Stimulated activated naive CD4-positive, alpha-beta T cell treated with Interleukin-2 at 50 U/mL for 16 hours (primary cell): ENCODE measurements at places on chromosomes 4 and X.
A peak's percentile ranks its signal among the peaks of the same experiment; 100 is the strongest.

DNA sequence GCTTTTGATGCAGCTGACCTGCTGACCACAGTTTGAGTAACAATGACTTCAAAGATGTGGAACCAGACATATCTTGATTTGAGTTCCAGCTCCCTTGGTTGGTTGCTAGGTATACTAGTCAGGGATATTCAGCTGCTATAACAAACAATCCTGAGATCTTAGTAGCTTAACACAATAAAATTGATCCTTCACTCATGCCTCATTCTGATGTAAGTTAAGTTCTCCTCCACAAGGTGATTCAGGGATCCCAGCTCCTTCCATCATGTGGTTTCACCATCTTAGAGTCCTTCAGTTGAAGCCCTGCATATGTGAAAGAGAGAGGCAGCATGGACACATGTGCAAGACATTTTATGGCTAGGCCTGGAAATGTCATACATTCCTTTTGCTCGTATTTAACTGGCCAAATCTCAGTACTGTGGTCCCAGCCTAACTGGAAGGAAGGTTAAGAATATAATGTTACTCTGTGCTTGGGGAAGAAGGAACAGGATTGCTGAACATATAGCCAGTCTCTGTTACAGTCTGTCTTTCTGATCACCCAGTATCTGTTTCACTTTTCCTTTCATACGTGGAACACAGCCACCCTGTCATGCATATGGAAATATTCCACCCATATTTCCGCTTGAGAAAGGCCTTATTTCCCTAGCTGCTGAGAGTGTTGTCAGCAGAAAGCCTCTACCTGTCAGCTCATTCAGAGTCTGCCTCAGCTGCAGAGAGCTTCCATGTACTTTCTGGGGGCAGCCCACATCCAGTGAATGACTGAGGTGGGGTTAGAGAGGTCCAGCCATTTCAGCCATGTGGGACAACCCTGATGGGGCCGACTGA lies 7.1 kb downstream of the SMIM9 start:
- no peak for DNase-seq

DNA sequence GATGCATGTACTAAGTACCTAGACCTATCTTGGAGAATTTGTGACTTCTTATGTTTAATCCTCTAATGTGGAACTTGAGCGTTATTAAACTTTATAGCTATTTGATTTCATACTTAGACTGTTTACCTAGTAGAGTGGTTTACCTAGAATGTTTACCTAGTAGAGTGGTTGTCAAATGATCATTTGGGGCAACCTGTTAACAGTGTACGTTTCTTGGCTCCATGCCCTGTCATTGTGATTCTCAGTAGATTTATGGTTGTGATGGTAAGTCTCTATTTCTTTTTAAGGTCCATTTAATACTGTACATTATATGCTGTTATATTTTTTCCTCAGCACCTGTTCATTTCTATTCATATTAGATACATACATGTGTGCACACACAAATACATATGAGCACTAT lies 233.0 kb upstream of the MAD2L1 start:
- DNase-seq, result no peak

GRCh38 chrX:72498782-72499181 lies 73.9 kb downstream of the HDAC8 start:
- DNase-seq, result no peak

DNA sequence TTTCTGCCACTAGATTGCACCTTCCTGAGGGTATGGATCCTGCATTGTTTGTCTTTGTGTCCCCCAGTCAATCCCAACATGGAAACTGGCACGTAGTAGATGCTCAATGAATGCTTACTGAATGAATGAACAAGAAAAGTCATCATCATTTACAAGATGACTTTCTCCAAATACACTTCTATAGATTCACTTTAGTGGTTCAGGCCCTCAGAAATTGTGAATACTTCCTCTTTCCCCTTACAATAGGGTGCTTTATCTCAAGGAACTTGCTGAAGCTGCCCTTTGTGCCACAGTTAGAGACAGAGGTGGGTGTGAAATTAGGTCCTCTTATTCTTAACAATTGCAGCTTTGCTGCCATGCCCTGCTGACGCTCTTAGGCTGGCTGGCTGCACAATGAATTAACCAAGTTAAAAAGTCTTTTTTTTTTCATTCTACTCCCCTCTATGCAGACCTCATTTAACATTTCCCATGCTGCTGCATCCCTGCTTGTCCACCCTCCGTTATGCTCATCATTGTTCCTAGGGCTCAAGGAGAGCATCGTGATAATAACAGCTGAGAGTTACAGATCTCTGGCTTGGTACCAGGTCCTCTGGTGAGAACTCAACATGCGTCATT lies 108.0 kb upstream of the ZNF518B start:
- DNase-seq, result no peak

- DNase-seq, result no peak
These were observed 38.4 kb upstream of the ARSD start for GRCh38 chrX:2967584-2967983.

DNA sequence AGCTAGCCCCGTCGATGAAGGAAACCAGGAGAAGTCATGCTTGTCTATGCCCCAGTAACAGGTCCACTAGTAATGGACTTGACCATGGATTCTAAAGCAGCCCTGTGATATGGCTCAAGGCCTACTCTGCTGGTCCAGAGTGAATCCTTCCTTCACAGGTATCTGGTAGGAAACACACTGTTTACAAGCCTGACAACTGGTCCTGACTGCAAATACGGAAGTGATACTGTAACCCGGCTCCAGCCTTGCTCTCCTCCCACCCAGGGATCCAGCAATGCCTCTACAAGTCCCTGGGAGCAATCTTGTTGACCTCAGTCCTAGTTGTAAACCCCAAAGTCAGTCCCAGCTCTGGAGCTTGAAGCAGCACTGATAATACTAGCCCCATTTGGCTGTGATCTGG lies 239.2 kb upstream of the GRID2 start:
- no peak for DNase-seq

DNA sequence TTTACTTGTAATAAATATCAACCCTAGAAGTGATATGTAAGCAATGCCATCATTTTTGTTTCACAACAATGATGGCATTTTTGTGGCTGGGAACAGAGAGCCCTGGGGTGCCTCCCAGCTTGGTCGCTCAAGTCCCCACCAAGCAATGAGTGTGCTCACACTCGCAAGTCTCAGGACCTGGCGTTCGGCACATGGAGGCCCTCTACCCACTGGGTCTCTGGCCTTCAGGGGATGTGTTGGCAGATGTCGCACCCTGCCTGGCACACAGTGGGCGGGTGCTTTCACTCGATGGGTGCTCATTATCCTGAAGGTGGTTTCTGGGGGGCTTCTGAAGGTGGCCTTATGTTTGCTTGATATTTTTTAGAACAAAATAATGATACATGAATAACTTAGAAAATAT lies 74.7 kb upstream of the STS start:
- no peak for DNase-seq

GRCh38 chr4:41006141-41006540 lies 208.2 kb downstream of the APBB2 start:
- no peak for DNase-seq

DNA sequence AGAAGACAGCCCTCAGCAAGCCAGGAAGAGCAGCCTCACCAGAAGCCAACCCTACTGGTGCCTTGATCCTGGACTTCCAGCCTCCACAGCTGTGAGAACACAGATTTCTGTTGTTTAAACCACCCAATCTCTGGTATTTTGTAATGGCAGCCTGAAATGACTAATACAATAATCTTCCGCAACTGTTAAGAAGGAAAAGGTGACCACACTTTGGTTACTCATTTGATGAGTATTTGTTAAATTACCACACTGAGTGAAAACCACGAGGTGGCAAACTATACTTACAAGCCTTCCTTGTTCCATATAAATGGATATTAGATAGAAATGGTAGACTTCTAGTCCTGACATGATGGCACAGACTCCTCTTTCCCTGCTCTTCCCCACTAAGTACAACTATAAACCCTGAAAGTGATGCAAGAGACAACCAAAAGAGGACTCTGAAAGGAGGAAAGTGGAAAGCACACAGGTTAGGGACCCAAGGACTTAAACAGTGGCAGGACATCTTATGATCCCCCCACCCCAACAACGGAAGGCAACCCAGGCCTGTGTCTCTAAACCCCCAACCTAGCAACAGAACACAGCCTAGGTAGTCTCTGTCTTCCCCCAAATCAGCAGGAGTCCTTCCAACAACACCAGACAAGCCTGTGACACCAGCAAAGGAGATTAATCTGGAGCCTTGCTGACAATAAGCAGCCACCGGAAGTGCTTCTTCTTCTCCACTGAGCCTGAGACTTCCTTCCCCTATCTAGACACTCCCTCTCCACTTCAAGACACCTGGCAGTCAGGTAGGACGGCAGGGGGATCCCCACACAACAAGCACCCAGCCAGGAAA lies 12.3 kb downstream of the ZNF182 start:
- no peak for DNase-seq

DNA sequence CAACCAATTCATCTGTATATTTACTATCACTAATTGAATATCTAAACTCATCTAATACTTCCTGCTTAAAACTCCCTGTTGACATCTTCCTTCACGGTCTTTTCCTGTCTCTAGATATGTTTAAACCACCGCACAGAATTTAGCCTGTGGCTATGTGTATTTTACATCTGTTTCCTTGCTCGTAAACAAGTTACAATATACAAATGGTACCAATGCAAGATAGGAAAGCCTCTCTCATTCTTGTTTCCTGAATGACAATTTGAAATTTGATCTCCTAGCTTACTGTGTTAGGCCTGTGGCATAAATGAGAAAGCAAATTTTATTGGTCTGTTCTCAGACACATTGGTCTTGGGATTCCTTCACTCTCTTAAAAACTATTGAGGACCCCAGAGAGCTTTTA lies 89.7 kb upstream of the PCDH7 start:
- no peak for DNase-seq

DNA sequence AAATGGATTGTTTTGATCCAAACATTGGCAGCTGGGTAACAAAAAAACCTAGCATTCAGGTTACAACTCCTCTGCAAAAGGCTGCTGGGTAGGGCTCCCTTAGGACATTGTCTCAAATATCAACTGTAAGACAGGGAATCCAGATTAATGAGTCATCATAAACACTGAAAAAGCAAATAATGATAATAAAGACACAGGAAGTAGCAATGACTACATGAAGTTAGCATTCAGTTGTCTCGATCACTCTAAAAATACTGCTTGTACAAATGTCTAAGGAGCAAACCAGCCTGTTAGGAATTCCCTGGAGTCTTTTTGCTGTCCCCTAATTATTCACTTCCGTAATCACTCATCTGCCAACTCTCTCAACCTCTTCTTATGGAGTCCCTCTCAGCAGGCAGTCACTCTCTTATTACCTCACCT lies 259.2 kb downstream of the GPC3 start:
- DNase-seq, result no peak

- DNase-seq, result no peak
These were observed 43.1 kb upstream of the FGF2 start for GRCh38 chr4:122783301-122784215.

GRCh38 chr4:114598191-114599121 lies at the start of gene UGT8:
UGT8 (plus strand) TSS chr4:114598807; CDS start chr4:114622881, 24,074 bp downstream.
- peak; percentile 5 for DNase-seq

GRCh38 chrX:154408659-154409221 lies 314 bp downstream of the DNASE1L1 start:
- DNase-seq, result no peak

DNA sequence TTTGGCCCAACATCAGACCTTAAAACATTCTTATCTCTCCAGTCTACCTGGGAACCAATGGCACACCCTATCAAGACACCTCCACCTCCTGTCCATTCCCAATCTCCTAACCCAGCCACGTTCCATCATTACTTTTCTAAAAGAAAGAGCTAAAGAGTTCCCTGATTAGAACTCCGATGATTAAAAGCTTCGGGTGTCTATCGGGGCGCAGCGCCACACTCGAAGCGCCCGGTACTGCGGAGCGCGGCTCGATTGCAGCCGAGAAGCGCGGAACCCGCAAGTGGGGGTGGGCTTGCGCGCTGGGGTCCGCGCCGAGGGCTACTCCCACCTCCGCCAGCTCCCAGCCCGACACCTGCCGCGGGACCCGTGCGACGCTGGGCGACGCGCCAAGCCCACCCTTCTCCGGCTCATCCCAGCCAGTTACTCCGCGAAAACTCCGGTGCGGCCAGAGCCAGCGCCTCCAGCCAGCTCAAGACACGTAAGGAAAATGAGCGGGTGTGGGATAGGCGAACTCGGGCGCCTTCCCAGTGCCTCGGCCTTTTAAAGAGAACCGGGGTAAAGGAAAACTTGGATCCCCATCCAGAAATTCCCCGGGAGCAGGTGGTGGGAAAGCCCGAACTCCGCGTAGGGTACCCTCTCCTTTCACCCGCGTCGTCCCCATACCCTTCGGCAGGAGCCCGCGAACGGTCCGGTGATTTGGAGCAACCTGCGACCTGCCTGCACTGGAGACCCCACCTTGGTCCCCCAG lies 593 bp downstream of the NPY1R start:
- DNase-seq, result no peak

DNA sequence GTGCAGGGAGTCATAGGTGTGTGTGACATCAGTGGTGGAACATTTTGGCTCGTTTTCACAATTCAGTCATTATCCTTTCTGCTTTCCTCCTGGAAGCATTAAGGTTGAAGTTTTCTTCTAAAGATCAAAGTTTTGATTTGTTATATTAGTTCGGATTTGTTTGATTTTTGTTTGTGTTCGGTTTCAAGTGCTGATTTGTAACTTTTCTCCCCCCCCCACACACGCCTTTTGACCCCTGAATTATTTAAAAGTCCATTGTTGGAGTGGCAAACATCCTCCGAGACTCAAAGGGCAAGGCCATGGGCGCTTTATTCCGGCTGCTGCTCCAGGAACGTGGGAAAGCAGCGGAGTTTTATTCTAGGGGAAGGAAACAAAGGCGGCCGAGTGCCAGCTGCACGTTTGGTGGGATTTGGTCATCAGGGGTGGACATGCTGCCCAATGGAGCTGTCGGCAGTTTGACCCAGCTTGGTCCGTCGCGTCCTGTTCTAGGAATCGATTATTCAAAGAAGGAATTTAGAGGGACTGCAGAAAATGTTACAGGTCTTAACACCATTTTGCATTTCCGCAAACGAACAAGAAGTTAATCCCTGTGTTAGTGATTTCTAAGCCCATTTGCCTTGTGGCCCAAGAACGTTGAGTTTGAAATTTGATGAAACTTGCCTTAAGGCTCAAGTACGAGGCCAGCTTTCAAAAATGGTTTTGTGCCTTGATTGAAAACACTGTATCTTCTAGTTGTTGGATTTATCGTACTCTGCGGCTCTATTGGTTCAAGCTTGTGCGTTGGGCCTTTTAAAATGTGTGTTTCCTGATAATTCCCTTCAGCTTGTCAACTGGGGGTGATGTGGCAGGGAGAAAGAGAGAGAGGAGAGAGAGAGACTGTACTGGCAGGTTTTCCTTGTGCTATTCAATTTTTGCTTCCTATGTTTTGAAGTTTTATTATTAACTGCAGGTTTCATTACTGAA lies 565 bp upstream of the ZNF41 start:
- DNase-seq, result no peak

- no peak for DNase-seq
These were observed 8.0 kb downstream of the HERC3 start for GRCh38 chr4:88600176-88600838.

DNA sequence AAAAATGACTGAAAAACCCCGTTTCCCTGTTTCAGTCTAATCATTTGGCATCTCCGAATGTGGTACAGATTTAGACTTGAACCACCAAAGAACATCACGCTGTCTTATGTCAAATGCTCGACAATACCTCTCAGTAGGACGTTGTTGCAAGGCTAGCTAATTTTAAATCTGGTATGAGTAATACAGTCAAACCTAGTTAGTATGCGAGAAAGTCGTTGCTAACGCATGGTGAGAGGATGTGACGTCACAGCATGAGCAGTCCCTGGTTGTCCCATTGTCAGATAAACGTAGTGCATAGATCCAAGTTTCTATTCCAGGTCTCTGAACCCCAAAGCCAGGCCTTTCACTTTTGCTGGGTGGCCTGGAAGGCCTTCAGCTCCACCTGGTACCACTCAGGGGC lies 44.7 kb downstream of the SETD7 start:
- DNase-seq, result no peak

- DNase-seq, result no peak
These were observed 103.5 kb downstream of the WWC2 start for GRCh38 chr4:183202523-183202922.
